Hematopoietic multipotent progenitor cell (in vitro differentiated cells): ENCODE measurements at places on chromosomes 5 and 9.

GRCh38 chr5:124034963-124035362 lies 523.0 kb downstream of the CSNK1G3 start:
- DNase-seq = no peak

DNA sequence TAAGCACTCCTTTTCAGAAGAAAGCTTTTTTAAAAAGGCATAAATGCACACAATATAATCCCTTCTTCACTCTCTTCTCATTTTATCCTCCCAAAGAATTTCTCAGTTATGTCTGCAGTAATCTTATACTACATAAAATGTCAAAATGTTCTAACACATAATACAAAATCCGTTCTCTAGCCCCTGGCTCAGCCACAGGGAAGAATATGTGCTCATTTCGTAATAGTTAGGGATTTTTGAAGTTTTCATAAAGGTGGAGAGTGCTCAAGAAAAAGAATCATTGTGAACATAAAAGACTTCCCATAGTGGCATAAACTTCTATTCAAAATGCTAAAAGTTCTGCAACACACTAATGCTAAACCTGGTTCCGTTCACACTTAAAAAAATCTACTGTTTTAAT lies 1410.7 kb upstream of the C9orf72 start:
- no peak for DNase-seq

GRCh38 chr9:30796764-30797163 lies 1587.7 kb upstream of the ACO1 start:
- DNase-seq = no peak

DNA sequence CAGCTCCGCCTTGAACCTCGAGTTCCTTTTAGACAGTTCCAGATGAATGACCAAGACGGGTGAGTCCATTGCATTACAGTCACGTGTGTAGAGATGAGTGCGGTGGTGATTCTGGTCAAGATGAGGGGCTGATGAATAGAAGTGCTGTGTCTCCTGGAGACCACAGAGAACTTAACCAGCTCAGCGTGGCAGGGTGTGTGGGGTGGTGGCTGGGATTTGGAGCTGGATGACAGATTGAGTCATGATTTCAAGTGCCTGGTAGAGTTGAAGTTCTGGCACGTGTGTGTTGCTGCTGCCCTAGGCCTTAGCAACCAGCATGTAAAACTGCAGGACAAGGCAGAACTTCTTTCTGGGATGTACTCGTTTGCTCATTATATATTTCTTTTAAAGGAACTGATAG lies 53.3 kb downstream of the PRRC2B start:
- no peak for DNase-seq

GRCh38 chr9:115204904-115205453 lies 87.0 kb upstream of the TNC start:
- DNase-seq = no peak

GRCh38 chr9:90062982-90063381 lies 458.2 kb downstream of the GADD45G start:
- no peak for DNase-seq

- DNase-seq = no peak
Observed at GRCh38 chr9:121328476-121328875, 41.6 kb downstream of the STOM start.

- DNase-seq = no peak
Observed at GRCh38 chr5:56146674-56147073, 86.5 kb downstream of the ANKRD55 start.

DNA sequence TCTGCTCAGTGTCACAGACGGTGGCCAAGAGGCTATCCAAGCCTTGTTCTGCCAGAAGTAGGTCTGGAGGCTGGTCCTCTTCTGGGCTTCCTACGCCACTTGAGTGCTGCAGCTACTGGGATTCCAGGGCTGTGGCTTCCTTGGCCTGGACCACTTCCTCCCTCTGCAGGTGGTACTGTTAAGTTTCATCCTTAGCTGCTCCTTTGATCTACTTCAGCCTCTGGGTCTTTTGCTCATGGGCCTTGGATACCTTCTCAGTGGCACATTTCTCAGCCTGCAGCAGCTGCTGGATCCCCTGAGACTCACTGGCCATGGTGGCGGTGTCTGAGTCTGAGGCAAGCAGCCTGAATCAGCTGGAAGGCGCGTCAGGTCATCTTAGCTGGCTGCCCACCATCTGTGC lies 10.3 kb downstream of the CNOT8 start:
- no peak for DNase-seq

DNA sequence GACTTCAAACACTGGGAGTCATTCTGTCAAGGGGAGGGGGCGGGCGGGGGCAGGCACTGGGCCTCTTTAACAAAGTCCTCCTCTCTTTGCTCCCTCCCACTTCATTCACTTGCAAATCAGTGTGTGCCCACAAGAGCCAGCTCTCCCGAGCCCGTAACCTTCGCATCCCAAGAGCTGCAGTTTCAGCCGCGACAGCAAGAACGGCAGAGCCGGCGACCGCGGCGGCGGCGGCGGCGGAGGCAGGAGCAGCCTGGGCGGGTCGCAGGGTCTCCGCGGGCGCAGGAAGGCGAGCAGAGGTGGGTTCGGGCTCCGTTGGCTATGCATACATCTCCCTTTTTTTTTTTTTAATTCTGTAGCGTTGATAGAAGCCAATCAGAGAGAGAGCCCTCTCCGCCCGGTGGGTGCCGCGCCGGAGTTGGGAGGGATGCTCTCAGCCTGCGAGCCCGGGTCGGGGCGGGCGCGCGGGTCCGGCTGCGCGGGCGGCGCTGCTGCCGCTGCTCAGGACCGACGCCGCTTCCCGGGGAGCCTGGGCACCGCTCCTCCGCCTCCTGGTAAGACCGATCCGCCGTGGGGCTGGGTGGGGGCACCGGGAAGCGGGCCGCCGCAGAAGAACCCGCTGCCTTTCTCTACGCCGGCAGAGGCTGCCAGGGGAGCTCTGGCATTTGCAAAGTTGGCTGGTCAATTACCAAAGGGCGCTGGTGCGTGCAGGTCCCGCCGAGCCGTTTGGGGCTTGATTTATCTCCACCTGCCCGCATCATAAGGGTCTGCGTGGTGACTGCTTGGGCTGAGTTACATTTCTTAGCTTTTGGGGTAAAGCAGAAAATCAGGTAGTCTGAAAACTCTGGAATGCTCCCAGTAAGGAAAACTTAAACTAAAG lies at the start of gene CDH6:
Gene CDH6, plus strand, starts transcription at position 96 of the 877 bp plus-strand sequence. CDS start 73,788 bp downstream, outside the sequence.
- no peak for DNase-seq

GRCh38 chr5:141758310-141758998 lies 76.4 kb upstream of the ARAP3 start:
- no peak for DNase-seq

DNA sequence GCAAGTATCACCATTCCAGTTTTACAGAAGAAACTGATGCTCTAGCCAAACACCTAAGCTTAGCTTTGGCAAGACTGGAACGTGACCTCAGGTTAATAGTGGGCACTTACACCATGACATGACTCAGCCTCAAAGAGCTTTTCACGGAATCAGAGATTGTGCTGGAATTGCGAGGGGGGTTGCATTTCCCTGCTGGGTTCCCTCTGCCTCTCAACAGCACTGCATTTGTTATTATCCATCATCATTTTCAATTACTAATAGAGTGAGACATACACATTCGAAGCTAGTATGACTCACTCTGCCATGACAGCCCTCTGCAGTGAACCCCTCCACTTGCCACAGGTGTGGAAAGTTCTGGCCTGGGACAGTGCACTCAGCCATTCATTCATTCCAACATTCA lies 8.0 kb downstream of the SPOCK1 start:
- no peak for DNase-seq

- DNase-seq = no peak
Observed at GRCh38 chr5:522116-522515, 2.1 kb downstream of the SLC9A3 start.

GRCh38 chr5:117829646-117830045 lies 1158.7 kb downstream of the DTWD2 start:
- no peak for DNase-seq

- DNase-seq = no peak
Observed at GRCh38 chr9:97593960-97594359, 39.2 kb downstream of the TSTD2 start.

GRCh38 chr5:96015709-96016108 lies 54.1 kb upstream of the ELL2 start:
- no peak for DNase-seq

- no peak for DNase-seq
Observed at GRCh38 chr5:164357395-164358033, 852.1 kb downstream of the MAT2B start.

- no peak for DNase-seq
Observed at GRCh38 chr9:114552706-114553105, 34.9 kb upstream of the ATP6V1G1 start.

- DNase-seq = no peak
Observed at GRCh38 chr5:24401773-24402172, 243.0 kb downstream of the CDH10 start.

DNA sequence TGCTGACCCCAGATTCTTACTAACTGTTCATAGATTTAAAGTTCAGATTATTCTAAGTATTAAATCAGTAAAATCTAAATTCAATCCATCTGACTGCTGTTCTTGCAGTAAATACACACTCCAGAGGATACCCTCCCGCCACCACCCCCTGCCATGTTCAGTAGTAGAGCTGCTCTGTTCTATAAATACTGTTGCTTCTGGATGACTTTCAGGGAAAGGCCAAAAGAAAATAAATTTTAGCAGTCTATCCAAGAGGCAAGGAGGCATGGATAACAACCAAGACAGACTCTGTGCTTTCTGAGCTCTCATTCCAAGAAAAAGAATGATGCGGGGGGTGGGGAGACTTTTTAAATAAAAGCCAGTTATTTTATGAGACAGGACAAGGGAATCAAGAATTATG lies 115.1 kb downstream of the ADAMTS6 start:
- no peak for DNase-seq

- DNase-seq = no peak
Observed at GRCh38 chr5:54845567-54845941, 139.8 kb downstream of the ESM1 start.

GRCh38 chr9:4413856-4414255 lies 76.4 kb upstream of the SLC1A1 start:
- DNase-seq = no peak

DNA sequence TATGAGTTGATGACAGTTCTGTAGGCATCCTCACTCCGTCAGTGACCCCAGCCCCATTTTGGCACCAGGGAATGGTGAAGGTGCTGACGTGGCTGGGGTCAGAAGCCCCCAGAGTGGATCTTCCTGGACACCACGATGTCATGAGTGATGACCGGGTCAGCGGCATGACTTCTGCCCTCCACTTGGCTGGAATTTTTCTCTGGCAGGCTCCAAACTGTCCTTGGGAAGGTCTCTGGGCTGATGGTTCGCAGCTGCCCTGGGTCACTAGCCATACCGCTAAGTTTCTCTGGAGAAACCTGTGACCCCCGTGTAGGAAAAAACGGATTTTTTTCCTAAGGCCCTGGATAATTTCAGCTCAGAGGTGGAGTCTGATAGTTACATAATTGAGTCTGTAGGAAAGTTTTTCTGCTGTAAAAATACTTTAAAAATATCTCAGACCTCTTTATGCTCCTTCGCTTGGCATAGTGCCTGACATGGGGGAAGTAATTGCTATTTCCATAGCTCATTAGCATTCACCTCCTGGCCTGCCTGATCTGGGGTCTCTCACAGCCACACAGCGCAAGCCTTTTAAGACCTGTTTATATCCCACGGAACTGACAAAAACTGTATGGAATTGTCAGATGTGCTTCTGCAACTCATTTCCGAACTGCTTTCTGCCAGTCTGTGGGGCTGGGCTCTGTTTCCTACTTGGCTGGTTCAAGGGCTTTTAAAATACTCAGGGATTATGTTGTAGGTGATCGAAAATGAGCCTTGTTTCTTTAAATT lies 69.2 kb downstream of the ANGPTL2 start:
- DNase-seq = no peak

- DNase-seq = no peak
Observed at GRCh38 chr9:68998812-68999211, 15.1 kb downstream of the PRKACG start.

DNA sequence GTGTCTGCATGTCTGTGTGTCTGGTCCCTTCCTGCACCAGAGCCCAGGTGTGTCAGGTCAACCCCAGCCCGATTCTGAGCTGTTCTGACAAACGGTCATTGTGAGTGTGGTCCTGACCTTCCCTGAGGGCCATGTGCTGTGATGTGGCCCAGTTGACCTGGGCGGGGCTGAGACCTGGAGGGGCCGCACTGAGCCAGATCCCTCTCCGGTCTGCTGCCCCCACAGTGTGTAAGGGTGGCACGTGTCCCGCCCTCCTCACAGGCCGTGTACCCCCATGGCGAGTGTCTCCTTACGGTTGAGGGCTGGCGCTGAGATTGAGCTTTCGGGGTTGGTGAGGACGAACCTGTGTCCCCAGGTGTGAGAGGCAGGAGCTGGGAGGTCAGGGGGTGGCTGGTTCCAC lies 136.5 kb downstream of the MRPL36 start:
- no peak for DNase-seq
